SHP77 treated with DMSO at 0.1 percent for 48 hours (cell line): ENCODE measurements at places on chromosomes 6 and 20.

GRCh38 chr20:40681684-40682083 is 7.4 kb downstream of the MAFB start:
- DNase-seq = no peak

GRCh38 chr20:58058421-58059259 is 169.8 kb downstream of the ANKRD60 start:
- DNase-seq = no peak

DNA sequence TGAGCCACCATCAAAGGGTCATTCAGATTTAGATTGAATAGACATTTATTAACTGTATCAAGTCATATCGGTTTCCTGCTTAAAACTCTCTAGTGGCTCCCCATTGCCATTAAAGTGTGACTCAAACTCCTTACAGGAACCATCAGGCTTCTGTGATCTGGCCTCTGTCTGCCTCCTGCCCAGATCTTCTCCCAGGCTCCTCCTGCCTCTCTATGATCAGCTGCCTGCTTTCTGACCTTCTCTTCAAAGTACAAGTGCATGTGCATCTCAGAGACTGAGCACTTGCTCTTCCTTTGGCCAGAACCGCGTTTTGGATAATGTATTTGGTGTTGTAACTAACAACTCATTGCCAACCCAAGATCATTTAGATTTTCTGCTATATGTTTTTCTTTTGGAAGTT is 52.7 kb downstream of the IL20RA start:
- no peak for DNase-seq

DNA sequence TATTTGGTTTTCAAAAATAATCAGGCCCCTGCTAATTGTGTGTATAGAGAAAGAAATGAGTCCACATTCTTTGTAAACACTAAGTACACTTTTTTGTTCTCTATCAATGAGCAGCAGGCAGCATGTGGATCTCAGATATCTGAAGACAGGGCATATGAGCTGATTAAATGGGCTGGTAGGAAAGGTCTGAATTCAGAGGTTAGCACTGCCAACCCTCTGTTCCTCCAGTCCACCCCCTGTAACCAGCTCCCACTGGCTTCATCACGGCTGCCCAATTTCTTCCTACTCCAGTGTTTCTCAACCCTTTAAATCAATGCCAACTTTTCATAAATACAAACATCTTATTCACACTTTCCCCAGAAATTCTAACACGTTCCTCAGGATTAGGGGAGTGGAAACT is 128.5 kb downstream of the TPBG start:
- no peak for DNase-seq

GRCh38 chr20:19815553-19815991 is 57.5 kb downstream of the RIN2 start:
- DNase-seq = no peak
